ENCODE measurements at places on chromosomes 6 and 20.

- no peak for DNase-seq
These were observed 43.2 kb downstream of the PHIP start for GRCh38 chr6:79034865-79035264.

GRCh38 chr6:147132889-147133288, 71.3 kb upstream of the STXBP5 start:
- DNase-seq = peak; percentile 80

- no peak for DNase-seq
These were observed 5.4 kb upstream of the RAB44 start for GRCh38 chr6:36692220-36692619.

- no peak for DNase-seq
These were observed 80.4 kb downstream of the DACT2 start for GRCh38 chr6:168239044-168239773.

GRCh38 chr6:2970753-2971419, 481 bp downstream of the SERPINB6 start:
- DNase-seq = peak; percentile 84
